ENCODE measurements at places on chromosomes 3 and 15.

- DNase-seq, result no peak
Measured at GRCh38 chr3:124574012-124574411, 156.2 kb upstream of the UMPS start.

- DNase-seq, result no peak
Measured at GRCh38 chr3:191649626-191650025, 188.7 kb downstream of the PYDC2 start.

DNA sequence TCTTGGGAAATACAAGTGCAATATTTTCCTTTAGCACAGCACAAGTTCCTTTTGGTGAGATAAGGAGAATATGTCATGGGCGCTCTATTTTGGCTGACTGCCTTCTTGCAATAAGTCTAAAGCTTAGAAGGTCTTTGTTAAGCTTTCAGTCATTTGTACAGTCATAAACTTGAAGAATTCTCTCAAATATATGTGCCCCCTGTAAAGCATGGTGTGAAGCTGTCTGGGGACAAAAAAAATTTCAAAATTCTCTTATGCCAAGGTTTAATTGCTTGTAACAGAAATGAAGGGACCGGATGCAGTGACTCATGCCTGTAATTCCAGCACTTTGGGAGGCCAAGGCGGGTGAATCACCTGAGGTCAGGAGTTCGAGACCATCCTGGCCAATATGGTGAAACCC is 21.7 kb upstream of the ARID3B start:
- no peak for DNase-seq

DNA sequence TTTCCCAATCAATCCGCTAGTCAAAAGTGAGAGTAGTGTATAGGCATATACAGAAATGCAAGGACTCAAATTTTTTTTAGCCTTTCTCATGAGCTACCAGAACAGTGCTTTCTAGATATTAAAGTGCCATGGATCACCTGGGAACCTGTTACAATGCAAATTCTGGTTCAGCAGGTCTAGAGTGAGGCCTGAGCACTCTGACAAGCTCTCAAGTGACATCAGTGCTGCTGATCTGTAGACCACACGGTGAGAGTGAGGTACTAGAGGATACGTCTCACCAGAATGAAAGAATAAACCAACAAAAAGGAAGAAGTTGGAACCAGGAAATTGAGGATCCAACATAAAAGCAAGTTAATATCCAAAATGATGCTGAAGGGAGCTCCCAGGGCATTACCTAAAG is 16.0 kb upstream of the PLA2G4D start:
- no peak for DNase-seq

DNA sequence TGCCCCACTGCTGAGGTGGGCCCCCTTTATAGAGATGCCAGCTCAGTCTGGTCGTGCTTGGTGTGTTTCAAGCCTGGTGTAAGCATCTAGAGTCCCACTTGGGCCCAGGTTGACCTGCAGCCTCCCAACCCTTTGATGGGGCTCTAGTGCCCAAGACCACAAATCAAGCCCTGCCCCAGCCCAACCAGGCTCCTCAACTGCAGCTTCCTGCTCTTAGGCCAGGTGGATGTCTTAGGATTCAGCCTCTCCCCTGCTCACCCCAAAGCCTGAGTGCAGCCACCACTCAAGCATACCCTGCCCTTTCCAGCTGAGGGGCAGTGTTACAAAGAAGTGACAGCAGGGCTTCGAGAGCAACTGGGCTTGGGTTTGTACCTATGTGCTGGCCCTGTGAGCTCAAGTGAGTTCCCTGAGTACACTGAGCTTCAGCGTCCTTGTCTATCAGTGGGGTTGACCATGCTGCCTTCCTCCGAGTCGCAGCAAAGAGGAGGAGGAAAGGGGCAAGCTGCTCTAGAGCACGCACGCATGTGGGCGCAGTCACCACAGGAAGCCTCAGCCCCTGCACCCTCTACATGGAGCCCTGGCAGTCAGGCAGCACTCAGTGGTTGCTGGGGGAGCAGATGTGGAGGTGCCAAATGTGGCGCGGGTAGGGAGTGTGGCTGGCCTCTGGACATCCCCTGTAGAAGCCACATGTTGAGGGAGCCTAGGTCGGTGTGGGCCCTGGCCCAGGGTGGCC is 120.7 kb downstream of the EEFSEC start:
- no peak for DNase-seq

DNA sequence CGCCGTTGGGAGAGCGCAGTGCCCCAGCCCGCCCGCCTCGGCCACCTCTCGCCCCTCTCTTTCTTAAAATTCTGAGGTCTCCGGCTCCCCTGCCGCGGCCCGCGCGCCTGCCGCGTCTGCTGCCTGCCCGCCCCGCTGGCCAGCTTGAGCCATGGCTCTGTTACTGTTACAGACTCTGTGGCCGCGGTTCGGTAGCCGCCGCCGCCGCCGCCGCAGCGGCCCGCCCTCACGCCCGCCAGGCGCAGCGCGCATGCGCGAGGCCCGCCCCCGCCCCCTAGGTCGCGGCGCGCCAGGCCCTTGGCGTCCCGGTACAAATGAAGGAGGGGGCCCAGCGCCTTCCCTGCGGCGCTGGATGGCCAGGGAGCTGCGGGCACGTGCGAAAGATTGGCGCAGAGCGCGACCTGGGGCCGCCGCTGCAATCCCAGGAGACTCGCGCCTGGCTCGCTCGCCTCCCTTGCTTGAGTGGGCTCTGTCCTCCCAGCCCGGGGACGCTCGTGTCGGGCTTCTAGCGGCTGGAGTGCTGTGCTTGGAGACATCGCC is at the start of gene ONECUT1:
Gene ONECUT1 (minus strand): TSS at position 168 of the 540 bp plus-strand sequence. CDS start 452 bp downstream, outside the sequence.
- no peak for DNase-seq

GRCh38 chr3:104715972-104716371 is 650.7 kb upstream of the ALCAM start:
- DNase-seq, result no peak

- DNase-seq, result no peak
Measured at GRCh38 chr3:156388497-156389448, 166.1 kb downstream of the SSR3 start.

DNA sequence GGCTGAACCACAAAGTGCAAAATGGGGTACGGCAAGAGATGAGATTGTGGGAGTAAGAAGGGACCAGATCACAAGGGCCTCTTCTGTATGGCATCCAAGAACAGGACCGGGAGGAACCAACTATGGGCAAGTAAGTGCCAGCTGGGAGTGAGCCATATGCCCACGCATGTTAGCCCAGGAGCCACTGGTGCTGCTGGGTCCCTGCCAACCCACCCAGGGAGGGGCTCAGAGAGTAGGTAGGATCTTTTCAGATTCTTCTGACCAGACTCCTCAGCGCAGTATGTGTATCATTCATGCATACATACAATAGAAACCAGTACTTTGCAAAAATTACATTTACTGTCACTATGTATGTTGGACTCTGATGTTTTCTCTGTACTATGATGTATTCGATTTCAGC is 54.0 kb downstream of the RAB11A start:
- no peak for DNase-seq

GRCh38 chr15:68166847-68167246 is 38.3 kb downstream of the CALML4 start:
- no peak for DNase-seq

DNA sequence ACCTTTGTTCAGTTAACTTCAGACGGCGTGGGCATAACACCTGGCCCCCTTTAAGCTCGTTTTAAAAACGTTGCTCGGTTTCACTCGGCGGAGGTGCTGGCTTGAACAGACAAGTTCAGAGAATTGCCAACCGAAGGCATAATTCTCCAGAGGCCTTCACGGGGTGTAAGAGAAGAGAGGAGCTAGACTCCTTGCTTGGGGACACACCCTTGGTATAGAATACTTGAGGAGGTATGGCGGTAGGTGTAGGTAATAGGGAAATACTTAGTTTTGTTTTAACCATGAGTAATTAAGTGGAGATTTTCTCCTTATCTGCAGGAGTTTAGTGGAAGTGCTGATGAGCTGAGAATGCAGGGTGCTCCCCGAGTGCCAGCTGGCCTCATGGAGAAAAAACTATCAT is 921 bp downstream of the FBXL2 start:
- DNase-seq, result no peak

- DNase-seq, result no peak
Measured at GRCh38 chr3:62193586-62194345, 179.6 kb downstream of the FEZF2 start.

GRCh38 chr3:23232854-23233253 is 29.7 kb downstream of the UBE2E2 start:
- DNase-seq, result no peak

- no peak for DNase-seq
Measured at GRCh38 chr15:40327457-40327856, 4.0 kb downstream of the INAFM2 start.

- DNase-seq, result no peak
Measured at GRCh38 chr3:74501007-74501406, 113.5 kb downstream of the CNTN3 start.

GRCh38 chr3:14425581-14426304 is 23.3 kb downstream of the SLC6A6 start:
- DNase-seq, result no peak

- DNase-seq, result no peak
Measured at GRCh38 chr3:16529264-16529663, 15.8 kb upstream of the RFTN1 start.

DNA sequence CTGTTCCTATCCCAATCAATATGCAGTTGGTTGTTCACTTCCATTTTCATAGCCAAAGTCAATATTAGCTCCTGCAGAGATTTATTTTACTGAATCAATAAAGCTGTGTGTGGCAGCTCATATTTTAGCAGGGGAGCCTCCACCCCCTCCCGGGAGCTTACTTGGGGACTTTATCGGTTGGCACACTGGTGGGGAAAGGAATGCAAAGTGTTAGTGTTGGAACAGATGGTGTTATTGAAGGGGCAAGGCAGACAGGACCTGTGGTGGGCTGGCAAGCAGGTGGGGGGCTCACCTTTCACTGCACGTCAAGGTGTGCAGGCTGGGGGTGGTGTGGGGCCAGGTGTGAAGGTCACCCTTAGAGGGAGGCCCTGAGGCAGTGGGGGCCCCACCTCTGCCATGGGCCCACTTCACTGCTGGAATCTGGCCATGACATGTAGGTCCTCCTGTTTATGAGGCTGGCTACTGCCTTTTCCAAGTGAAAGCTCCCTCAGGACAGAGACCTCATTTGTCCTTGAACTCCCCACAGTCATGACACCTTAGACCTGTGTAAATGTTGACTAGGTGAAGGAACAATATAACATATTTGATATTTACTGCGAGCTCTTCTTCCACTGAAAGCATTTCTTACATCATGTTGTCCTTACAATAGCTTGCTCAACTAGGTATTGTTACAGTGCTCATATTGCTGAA is 44.0 kb upstream of the SEC22A start:
- DNase-seq, result no peak

- no peak for DNase-seq
Measured at GRCh38 chr3:182962166-182962565, 18.2 kb downstream of the DCUN1D1 start.

DNA sequence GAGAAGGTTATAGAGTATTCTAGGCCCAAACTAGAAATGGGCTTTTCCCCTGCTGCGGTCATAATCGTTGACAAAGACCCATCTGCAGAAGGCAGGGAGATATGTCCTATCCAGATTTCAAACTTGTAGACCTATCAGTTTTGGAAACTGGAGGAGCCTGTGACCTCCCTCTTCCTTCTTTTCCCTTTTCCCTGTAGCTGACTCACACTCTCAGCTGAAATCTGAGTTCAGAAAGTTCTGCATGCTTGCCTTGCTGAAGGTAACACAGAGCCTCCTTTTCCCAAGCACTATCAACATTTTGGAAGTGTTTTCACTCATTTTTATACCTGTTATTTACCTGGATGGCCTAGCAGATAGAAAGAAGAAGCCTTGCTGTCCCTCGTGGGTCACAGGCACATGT is 59.1 kb upstream of the PSMD6 start:
- no peak for DNase-seq

DNA sequence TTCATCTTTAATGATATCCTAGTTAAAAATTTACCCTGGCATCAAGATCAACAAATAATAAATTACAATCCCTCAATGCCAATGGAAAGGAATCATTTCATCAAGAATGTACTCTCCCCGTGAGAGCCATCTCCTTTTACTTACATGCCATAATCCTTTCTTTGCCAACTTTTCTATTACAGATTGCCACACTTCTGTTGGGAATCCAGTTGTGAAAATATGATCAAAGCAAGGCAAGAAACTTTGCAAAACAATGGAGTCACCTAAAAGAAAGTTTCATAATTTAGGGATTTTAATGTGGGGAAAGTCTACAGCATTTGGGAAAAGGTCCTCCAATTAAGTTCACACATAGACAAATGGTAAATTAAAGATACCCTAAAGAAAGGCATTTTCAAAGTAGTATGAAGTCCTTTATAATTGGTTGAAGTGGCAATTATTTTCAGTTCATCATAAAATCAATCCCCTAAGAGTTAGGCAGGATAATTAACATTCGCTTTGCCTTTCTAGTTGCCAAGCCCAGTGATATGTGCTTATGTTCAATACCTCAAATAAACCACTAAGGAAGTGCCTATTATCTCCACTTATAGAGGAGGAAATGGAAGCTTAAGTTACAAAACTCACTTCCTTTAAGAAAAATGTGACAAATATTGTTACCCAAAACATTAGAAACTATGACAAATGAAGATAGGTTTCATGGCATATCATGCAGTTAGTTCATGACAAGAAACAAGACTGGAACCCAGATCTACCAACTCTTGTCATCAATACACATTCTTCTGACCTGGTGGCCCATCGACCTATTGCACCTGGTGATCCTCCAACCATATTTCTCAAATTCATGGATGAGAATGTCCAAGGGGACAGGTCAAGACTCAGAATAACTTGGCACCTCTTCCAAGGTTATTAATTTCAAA is 49.1 kb downstream of the TRANK1 start:
- no peak for DNase-seq

DNA sequence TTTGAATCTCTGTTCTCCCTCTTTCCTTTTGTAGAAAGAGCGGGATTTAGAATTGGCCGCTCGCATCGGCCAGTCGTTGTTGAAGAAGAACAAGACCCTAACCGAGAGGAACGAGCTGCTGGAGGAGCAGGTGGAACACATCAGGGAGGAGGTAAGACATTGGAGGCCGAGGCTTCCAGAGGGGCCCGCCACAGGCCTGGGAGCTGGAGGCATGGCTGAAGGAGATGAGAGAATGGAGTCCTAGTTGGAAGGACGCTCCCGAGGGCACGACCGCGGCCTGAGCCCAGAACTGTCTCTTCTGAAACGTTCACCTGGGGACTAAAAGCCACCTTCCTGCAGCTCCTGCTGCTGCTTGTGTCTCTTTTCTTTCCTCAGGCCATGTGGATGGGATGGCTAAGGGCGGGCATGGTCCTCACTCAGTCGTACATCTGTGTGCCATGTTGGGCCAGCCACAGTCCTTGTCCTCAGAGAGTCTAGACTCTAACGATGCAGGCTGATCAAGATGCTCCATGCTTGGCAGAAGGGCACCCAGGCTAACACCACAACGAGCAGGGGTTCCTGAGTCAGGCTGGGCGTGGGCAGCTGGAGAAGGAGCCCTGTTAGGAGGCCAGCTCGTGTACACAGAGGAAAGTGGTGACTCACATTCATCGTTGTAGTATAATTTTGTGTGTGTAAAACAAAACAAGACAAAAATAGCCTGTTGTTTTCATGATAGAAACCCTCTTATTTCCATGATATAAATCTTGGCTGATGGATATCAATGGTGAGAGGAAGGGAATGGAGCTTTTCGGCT is 81.1 kb downstream of the CCK start:
- no peak for DNase-seq

GRCh38 chr3:195893516-195893915 is 14.8 kb downstream of the TNK2 start:
- DNase-seq, result no peak
